Activated CD4-positive, alpha-beta T cell treated with anti-CD3 and anti-CD28 coated beads for 36 hours (primary cell): ENCODE measurements at places on chromosomes 6 and 20.

- peaks cover 91% of the 10 kb centered on the region for H3K4me1 ChIP-seq
- DNase-seq = no peak
- H3K36me3 ChIP-seq = peaks cover 82% of the 10 kb centered on the region
Measured at GRCh38 chr20:51486197-51487005, 56.1 kb downstream of the NFATC2 start.

DNA sequence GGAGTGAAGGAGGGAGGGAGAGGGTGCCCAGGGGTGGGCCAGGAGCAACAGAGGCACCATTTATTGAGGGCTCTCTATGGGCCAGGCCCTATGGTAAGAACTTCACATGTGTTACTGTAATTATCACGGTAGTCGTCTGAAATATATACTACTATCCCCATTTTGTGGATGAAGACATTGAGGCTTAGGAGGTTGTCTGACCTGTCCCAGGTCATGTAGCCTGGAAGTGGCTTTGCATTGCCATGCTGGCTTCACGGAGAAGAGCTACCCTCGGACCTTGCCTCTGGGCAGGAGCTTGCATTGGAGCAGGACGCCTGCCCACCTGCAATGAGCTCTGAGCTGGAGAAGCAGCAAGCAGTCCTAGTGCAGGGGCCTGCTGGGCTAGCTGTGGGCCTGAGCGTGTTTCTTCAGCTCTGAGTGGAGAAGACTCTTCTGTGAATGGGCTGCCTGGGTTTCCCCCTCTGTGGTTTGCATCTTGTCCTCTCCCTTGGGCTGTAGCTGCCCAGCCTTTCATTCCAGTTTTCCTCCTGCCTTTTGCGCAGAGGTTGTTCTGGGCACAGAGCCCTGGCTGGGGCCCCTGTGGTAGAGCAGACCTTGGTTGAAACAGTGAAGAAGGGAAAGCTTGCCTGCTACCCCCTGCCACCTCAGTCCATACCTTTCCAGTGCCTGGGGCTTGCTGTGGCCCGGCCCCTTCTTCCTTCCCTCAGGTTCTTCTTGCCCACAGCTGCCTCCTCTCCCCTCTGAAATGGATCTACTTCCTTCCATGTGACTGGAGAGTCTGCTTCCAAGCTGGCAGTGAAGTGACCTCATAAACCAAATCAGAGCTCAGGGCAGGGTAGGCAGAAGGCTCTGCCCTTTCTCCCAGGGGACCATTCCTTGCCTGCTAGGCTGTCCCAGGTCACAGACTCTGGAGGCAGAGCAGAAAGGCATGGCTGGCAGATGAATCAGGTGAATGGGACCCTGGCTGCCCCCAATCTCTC, 24.1 kb upstream of the SRF start:
- DNase-seq = no peak
- peaks cover 5% of the 10 kb centered on the region for H3K4me1 ChIP-seq
- H3K4me3 ChIP-seq = no peak overlapping the region
- H3K27ac ChIP-seq = no peak overlapping the region
- no peaks in the 10 kb centered on the region for H3K36me3 ChIP-seq
- H3K27me3 ChIP-seq = no peaks in the 10 kb centered on the region

GRCh38 chr6:131112249-131112648, 23.0 kb upstream of the AKAP7 start:
- no peak for DNase-seq
- H3K27ac ChIP-seq = no peak overlapping the region
- H3K36me3 ChIP-seq = no peaks in the 10 kb centered on the region

- DNase-seq = no peak
- H3K36me3 ChIP-seq = no peaks in the 10 kb centered on the region
- no peaks in the 10 kb centered on the region for H3K27me3 ChIP-seq
- no peak overlapping the region for H3K4me3 ChIP-seq
- H3K27ac ChIP-seq = no peak overlapping the region
Measured at GRCh38 chr6:80579391-80580023, 473.0 kb downstream of the BCKDHB start.

DNA sequence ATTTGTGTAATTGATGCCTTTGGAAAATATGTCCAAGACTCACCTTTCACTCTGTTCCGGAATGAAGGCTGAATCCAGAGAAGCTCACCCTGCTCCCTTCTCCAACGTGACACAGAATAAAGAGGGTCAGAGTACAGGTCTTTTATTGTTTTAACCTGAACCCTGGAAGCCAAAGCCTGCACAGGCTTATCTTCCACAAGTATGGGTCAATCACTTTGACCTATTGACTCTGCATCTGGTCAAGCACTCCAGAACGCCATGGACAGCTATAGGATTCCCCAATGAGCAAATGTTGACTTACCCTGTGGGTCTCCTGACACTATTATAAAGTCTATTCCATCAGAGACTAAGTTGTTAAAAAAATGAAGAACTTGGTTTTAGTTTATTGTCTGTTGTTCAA, 158.4 kb upstream of the MYLIP start:
- peaks cover 3% of the 10 kb centered on the region for H3K36me3 ChIP-seq
- peaks cover 9% of the 10 kb centered on the region for H3K27me3 ChIP-seq
- H3K27ac ChIP-seq = no peak overlapping the region
- DNase-seq = no peak
- no peaks in the 10 kb centered on the region for H3K4me1 ChIP-seq

DNA sequence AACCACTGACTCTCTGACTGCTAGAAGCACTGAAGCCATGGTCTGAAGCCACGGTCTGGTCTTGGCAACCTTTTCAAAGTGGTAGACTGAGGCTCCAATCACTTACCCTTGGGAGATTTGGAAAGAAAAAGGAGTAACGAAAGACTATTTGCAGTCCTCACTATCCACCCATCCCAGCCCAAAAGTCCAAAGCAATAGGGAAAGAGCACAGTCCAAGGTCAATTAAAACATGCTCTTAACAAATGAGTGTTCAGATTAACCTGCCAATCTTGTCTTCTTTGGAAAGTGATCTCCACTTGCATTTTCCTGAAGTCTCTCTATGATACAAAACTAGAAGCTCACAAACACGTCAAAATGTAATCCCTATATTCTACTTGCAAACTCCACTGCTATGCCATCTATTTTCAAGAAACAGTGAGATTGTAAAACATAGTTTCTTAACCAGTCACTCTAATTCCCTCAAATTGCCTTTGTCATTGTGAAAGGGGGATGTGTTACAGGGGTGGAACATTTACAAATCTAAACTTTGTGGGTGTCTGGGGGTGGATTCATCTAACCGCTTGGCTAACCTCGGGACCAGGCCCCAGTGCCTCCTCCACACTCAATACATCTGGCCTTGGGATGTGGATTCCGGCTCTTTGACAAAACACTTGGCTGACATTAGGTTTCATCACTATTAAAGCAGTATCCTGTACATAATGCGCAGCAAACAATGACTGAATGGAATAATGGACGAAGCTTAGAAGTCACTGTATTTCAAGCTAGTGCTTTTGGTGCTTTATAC, 56.4 kb downstream of the B4GALT5 start:
- no peak overlapping the region for H3K4me3 ChIP-seq
- H3K36me3 ChIP-seq = peaks cover 30% of the 10 kb centered on the region
- no peak overlapping the region for H3K27ac ChIP-seq
- no peak for DNase-seq

GRCh38 chr6:83470001-83470400, 39.1 kb upstream of the ME1 start:
- H3K36me3 ChIP-seq = no peaks in the 10 kb centered on the region
- H3K27ac ChIP-seq = no peak overlapping the region
- no peak overlapping the region for H3K4me3 ChIP-seq
- peaks cover 10% of the 10 kb centered on the region for H3K27me3 ChIP-seq
- H3K4me1 ChIP-seq = no peaks in the 10 kb centered on the region

- H3K27ac ChIP-seq = no peak overlapping the region
- DNase-seq = no peak
- no peaks in the 10 kb centered on the region for H3K4me1 ChIP-seq
- H3K4me3 ChIP-seq = no peak overlapping the region
Measured at GRCh38 chr6:102381203-102381602, 987.7 kb downstream of the GRIK2 start.

- DNase-seq = no peak
- no peaks in the 10 kb centered on the region for H3K36me3 ChIP-seq
- H3K27ac ChIP-seq = no peak overlapping the region
- H3K4me1 ChIP-seq = peaks cover 7% of the 10 kb centered on the region
Measured at GRCh38 chr6:139510040-139510790, 135.8 kb upstream of the CITED2 start.

DNA sequence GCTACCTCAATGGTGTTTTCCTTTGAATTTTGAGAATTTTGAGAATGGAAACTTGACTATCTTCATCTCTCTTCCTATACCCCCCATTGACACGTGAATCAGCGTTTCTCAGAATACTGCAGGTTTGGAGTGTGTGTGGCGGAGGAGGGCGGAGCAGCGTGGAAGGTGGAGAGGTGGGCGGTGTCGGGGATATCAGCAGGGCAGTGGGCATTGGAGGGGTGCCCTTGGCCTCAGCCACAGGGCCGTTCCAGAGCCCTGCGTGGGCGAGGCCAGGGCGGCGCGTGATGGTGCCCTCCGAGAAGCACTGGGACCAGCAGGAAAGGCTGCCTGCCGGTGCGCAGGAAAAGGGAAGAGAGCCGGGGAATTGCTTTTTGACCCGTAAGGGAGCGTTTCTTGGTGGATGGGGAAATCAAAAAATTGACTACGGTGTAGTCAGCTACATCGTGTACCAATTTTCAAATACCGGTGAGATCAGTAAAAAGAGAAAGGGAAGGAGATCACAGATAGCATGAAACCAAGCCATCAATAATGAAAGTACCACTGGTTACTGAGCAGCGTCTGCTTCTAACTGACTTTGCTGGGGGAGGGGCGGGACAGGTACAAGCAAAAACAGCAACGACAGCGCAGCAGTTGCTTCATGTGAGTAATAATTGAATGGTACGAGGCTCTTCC, 82.7 kb upstream of the DUSP22 start:
- peak overlapping the region; percentile 78 for H3K27ac ChIP-seq
- DNase-seq = peak; percentile 88
- peak overlapping the region; percentile 64 for H3K4me3 ChIP-seq
- no peaks in the 10 kb centered on the region for H3K36me3 ChIP-seq

DNA sequence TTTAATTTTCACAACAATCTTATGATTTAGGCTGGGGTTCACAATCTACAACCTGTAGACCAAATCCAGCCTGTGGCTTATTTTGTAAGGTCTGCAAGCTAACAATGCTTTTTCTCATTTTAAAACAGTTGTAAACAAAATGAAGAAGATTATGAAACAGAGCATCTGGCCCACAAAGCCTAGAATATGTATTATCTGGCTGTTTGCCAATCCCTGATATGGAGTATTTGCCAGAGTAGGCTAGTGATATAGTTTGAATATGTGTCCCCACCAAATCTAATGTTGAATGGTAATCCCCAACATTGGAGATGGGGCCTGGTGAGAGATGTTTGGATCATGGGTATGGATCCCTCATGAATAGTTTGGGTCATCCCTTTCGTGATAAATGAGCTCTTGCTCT, 201.8 kb downstream of the DHX35 start:
- H3K27me3 ChIP-seq = peaks cover 23% of the 10 kb centered on the region
- H3K4me3 ChIP-seq = no peak overlapping the region
- no peaks in the 10 kb centered on the region for H3K4me1 ChIP-seq
- no peak overlapping the region for H3K27ac ChIP-seq

DNA sequence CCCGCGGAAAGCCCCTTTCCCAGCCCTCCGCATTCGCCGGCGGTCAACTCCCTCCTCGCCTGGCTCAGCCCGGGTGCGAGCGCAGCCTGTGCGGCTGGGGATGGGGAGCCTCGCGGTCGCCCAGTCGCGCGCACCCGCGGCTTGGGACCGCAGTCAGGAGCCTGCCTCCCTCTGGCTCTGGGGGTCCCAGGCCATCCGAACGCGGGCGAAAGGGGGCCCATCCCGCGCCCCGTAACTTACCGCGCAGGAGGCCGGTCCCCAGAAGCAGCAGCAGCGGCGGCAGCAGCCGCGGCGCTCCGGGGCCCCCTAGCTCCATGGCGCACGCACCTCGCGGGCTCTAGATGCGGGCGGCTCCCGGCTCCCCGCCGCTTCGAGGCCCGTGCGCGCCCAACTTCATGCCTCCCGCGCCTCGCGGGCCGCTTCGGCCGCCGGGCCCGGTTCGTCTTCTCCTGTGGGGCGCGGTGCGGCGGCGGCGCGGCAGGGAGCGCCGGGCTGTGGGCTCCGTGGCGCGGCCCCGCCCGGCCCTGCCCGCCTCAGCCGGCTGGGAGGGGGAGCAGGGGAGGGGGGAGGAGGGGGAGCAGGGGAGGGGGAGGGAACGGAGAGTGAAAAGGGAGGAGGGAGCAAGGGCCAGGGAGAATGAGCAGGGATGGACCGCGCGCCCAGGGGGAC, at the start of gene CHRNA4:
Gene CHRNA4 (minus strand): TSS at position 500 of the 669 bp plus-strand sequence. CDS start 184 bp downstream, at position 316.
- no peak within 1 kb of the TSS for H3K27ac ChIP-seq
- H3K27me3 ChIP-seq = peaks cover 22% of the 10 kb centered on the region
- no peak within 1 kb of the TSS for H3K4me3 ChIP-seq
- DNase-seq = peak; percentile 29
- no peaks in the 10 kb centered on the region for H3K4me1 ChIP-seq

GRCh38 chr6:2245877-2246863, 765 bp upstream of the GMDS start:
- H3K4me1 ChIP-seq = peaks cover 51% of the 10 kb centered on the region
- no peaks in the 10 kb centered on the region for H3K27me3 ChIP-seq
- peak overlapping the region; percentile 91 for H3K4me3 ChIP-seq
- H3K27ac ChIP-seq = peak overlapping the region; percentile 97
- DNase-seq = peak; percentile 72
- peaks cover 11% of the 10 kb centered on the region for H3K36me3 ChIP-seq

GRCh38 chr20:57910716-57911115, 200.9 kb upstream of the PMEPA1 start:
- H3K27ac ChIP-seq = no peak overlapping the region
- DNase-seq = no peak
- no peaks in the 10 kb centered on the region for H3K4me1 ChIP-seq
- no peak overlapping the region for H3K4me3 ChIP-seq
- peaks cover 17% of the 10 kb centered on the region for H3K27me3 ChIP-seq

DNA sequence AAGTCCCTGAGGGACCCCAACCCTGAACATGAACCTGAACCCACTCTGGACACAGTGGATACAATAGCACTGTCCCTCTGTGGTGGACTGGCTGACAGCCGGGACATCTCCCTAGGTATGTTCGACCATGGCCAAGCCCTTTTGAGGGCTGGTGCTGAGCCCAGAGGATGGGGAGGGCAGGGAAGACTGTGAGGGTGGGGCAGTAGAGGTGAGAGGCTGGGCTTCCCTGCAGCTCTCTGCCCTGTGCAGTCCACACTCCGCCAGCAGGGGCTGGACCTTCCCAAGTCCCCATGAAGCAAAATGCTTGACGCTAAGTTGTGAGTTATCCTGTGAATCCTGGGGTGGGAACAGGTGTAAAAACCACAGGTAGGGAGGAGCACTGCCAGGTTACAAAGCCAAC, 11.5 kb downstream of the LPIN3 start:
- no peaks in the 10 kb centered on the region for H3K36me3 ChIP-seq
- no peak for DNase-seq
- no peak overlapping the region for H3K4me3 ChIP-seq
- H3K27me3 ChIP-seq = no peaks in the 10 kb centered on the region
- H3K4me1 ChIP-seq = no peaks in the 10 kb centered on the region
- H3K27ac ChIP-seq = no peak overlapping the region

GRCh38 chr20:19996222-19996621, 20.9 kb upstream of the NAA20 start:
- no peaks in the 10 kb centered on the region for H3K4me1 ChIP-seq
- H3K36me3 ChIP-seq = no peaks in the 10 kb centered on the region
- H3K4me3 ChIP-seq = no peak overlapping the region
- peaks cover 9% of the 10 kb centered on the region for H3K27me3 ChIP-seq
- DNase-seq = no peak

GRCh38 chr20:58004900-58005299, 223.6 kb downstream of the ANKRD60 start:
- no peaks in the 10 kb centered on the region for H3K36me3 ChIP-seq
- DNase-seq = no peak
- H3K27ac ChIP-seq = no peak overlapping the region
- no peaks in the 10 kb centered on the region for H3K4me1 ChIP-seq
- no peak overlapping the region for H3K4me3 ChIP-seq
